Colonic mucosa (tissue), 4 donors: ENCODE measurements at places on chromosomes 1 and 21. TPM values are rescaled to one million over a fixed set of nuclear protein-coding genes. Genes with fewer than 3 reads are reported as not detected.

DNA sequence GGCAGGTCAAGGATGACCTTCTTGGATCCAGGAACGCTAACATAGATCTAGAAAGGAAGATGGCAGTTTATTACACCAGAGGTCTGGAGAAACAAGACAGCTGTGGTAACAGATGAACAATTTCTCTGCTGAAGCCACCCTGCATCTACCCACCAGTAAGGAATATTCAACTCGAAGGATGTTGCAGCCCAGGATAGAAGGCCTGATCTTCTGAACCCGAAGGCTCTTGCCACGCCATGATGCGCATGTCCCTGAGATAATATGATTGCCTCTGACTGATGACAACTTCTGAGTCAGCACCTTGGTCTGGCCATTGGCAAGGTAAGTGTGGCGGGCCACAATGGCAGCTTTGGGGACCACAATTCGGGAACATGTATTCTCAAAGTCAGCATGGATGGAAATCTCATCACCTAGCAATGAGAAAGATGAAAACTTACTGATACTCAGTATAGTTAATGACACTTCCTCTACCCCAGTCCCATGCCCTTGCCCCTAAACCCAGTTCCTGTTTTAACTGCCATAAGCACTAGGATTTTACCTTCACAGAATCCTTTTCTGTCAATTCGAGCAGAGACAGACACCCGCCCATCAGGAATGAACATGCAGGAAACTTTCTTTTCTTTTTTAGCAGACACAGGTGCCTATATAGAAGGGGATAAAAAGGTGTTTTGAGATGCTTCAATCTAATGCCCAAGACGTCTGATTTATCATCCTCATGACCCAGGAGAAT, 1.8 kb downstream of the TXNIP start:
- no peak for DNase-seq
- peaks cover 9% of the 10 kb centered on the region for H3K36me3 ChIP-seq
- H3K4me1 ChIP-seq = peaks cover 8% of the 10 kb centered on the region
- H3K27ac ChIP-seq = peak overlapping the region; percentile 94
- no peaks in the 10 kb centered on the region for H3K27me3 ChIP-seq

- H3K4me3 ChIP-seq = no peak overlapping the region
- no peak overlapping the region for H3K27ac ChIP-seq
- no peaks in the 10 kb centered on the region for H3K27me3 ChIP-seq
- peaks cover 6% of the 10 kb centered on the region for H3K4me1 ChIP-seq
- no peaks in the 10 kb centered on the region for H3K36me3 ChIP-seq
- DNase-seq = no peak
Measured at GRCh38 chr21:42597487-42598158, 55.8 kb upstream of the PDE9A start.

- H3K36me3 ChIP-seq = no peaks in the 10 kb centered on the region
- H3K27ac ChIP-seq = no peak overlapping the region
- no peaks in the 10 kb centered on the region for H3K4me1 ChIP-seq
- H3K4me3 ChIP-seq = no peak overlapping the region
- DNase-seq = no peak
Measured at GRCh38 chr21:44408226-44408625, 47.1 kb upstream of the LRRC3 start.

DNA sequence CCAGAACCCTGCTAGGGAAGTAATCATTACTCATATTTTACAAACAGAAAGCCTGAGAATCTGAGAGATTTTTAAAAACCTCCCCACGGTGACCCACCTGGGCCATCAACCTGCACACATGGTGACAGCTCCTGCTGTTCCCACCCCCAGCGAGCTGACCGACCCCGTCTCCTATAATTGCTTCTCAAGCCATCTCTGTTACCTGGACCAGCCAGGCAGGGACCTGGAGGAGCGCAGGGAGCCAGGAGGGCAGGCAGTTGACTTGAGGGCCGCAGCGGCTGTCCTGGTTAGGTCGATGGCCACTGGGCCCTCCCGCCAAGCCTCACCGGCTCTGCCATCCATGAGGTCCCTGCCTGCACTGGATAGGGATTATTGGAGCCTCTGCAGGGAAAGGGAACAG, 7.7 kb downstream of the TFF2 start:
- no peaks in the 10 kb centered on the region for H3K27me3 ChIP-seq
- no peaks in the 10 kb centered on the region for H3K36me3 ChIP-seq
- no peak overlapping the region for H3K4me3 ChIP-seq
- no peak for DNase-seq

DNA sequence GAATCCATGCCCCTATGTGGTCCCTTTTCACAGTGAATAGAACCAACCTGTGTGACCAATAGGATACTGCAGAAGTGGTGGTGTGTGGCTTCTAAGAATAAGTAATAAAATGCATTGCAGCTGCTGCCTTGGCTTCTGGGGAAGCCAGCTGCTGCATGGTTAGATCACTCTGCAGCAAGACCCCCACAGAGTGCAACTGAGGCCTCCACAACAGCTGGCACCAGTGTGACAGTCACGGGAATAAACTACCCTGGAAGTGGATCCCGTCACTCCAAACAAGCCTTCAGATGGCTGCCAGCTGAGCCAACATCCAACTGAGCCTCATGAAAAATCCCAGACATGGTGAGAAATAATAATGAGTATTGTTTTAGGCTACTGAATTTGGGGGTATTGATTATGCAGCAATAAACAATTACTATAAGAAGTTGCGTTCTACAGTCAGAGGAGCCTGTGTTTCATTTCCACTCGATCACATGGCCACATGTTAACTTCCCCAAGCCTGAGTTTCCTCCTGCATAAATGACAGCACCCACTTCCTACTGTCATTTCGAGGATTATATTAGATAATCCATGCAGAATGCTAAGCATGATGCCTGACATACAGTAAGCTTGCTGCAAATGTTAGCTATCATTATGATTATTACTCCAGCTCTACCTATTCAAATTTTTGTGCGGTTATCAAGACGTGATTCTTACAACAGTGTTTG, 20.8 kb upstream of the COG2 start:
- no peaks in the 10 kb centered on the region for H3K4me1 ChIP-seq
- H3K36me3 ChIP-seq = no peaks in the 10 kb centered on the region
- no peak overlapping the region for H3K4me3 ChIP-seq
- DNase-seq = no peak
- H3K27me3 ChIP-seq = no peaks in the 10 kb centered on the region
- H3K27ac ChIP-seq = no peak overlapping the region

C8A gene
- total RNA-seq = not detected
